ENCODE measurements at places on chromosomes 2 and 18. TPM values are rescaled to one million over a fixed set of nuclear protein-coding genes. Genes with fewer than 3 reads are reported as not detected.

Gene SKOR2
- total RNA-seq = not detected

Gene ANKRD23
- total RNA-seq = 2.1 TPM

Gene FRZB
- under 0.01 TPM for total RNA-seq

Gene FSHR
- not detected for total RNA-seq

Gene MYO3B
- 0.85 TPM for total RNA-seq

Gene GDF7
- under 0.01 TPM for total RNA-seq

Gene ERCC3
- total RNA-seq = 33.3 TPM

Data from tracheal epithelial cell (primary cell).